ENCODE measurements at places on chromosomes 5 and 9. TPM values are rescaled to one million over a fixed set of nuclear protein-coding genes. Genes with fewer than 3 reads are reported as not detected.

Gene SLC34A3
- total RNA-seq = not detected

Gene C9orf152
- total RNA-seq = not detected

Gene TMOD1
- 0.69 TPM for total RNA-seq

Gene ADGRD2
- 0.45 TPM for total RNA-seq

Gene GABRG2
- total RNA-seq = 3.5 TPM
